ENCODE measurements at places on chromosomes 12 and 14.

GRCh38 chr12:121860257-121860656, 1.6 kb upstream of the HPD start:
- DNase-seq = no peak

DNA sequence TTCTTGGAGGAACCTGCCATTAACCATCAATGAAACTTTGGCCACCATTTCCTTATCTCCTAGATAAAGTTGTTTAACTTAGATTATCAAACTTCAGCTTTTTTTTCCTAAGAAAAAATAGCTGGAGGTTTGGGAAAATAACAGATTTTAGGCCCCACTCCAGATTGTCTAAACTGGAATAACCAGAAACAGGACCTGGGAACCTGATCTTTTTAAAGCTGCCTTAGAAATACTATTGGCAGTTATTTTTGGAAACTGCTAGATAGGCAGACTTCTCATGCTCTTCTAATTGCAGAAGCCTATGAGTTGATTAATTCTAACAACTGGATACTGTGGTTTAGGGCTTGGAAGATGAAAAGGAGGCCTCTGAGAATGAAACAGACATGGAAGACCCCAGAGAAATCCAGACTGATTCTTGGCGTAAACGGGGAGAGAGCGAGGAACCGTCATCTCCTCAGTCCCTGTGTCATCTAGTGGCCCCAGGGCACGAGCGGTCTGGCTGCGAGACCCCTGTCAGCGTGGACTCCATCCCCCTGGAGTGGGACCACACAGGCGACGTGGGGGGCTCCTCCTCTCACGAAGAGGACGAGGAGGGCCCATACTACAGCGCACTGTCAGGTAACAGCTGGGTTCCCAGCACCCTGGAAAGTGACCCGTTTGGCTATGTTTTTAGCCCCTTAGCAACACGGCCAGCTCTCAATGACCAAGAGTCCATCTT, 80.2 kb downstream of the ESR2 start:
- DNase-seq = no peak

DNA sequence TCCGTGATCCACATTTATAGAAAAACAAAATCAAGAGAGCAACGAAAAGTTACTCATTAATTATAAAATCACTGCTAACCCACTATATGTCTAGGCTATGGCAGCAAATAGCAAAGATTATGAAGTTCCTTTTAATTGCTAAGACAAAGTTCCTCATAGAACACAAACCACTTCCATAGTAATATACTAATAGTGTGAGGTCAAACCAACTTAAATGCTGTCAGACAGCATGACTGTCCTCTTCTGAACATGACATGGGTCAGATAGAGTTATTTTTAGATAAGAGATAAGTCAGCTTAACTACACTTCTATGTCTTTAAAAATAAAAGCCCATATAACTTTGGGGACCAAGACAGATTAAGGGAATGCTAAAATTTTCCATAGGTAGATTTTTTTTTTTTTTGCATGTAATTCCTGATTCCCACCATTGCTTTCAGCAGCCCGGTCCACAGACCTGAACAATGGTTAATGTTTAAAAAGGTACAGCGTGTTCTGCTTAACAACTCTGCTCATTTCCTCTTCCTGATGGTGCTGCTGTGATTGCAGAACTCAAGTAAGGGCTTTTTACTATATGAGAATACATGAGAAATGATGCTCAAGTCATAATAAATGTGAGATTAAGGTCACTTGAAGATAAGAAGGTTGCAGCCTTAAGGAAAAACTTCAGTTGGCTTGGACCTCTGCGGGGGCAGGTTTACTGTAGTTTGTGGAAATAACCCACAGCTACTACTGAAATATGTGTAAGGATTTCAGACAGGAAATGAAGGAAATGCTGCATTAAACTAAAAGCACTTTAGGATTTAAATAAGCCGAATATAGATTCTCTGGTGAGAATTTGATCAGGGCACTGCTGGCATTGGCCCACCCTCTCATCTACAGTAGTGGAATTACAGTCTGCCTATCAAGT, 37.7 kb upstream of the DUSP6 start:
- DNase-seq = no peak

- DNase-seq = no peak
Observed at GRCh38 chr12:2494486-2495192, 300.1 kb upstream of the FKBP4 start.

DNA sequence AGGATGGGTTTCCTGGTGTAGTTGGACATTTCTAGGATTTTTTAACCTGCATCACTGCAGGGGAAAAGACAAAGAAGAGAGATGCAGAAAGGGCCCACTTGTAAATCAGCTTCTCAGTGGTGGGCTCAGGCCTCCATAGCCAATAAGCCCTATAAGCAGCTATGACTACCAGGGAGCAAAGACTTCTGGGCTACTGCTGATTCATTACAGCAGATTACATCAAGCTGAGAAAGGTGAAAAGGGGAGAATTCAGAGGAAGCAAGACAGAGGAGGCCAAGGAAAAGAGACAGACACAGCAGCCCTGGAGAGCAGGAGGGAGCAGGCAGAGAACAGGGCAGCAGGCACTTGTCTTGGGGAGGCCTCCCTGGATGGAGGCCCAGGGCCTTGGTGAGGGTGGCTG, 95.2 kb downstream of the KCNA5 start:
- DNase-seq = no peak

DNA sequence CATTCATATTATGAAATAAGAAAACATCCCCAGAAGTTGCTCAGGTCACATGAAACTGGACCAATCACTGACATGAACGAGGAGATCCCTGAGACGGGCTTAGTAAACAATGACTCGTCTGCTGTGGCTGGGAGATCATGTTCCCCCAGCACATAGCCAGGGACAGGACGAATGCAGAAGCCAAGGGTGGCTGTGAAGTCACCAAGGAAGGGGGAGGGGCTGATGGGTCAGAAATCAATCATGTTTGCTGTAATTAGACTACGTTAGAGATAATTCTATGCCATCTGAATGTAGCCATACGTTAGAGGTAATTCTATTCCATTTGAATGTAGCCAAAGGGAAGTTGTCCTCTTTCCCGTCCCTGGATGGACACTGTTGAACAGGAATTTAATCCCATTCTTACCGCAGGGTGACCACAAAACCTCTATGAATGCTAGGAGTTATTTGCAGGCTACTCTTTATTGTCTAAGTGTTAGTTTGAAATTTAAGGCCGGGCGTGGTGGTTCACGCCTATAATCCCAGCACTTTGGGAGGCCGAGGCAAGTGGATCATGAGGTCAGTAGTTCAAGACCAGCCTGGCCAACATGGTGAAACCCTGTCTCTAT, 332.9 kb downstream of the TMEM132D start:
- DNase-seq = no peak

GRCh38 chr12:9619411-9620179, 11.9 kb upstream of the KLRB1 start:
- peak; percentile 12 for DNase-seq

DNA sequence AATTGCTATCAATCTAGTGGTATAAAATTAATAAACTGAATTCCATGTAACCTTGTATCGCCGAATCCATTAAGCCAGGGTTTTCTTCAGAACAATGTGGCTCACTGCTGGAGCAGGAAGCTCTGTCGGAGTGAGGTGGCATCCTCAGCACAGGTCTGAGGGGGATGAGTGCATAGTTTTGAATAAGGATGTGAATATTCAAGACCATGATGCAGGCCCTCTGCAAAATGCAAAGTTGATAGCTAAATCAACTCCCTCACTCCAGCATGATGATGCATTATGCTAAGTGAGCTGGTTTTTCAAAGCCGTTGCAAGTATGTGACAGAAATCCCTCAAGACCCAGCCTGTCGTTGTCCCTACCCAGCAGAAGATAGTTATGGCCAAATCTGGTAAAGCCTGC, 53.0 kb downstream of the TRIM9 start:
- DNase-seq = no peak

- no peak for DNase-seq
Observed at GRCh38 chr14:22393796-22394195, 195.2 kb downstream of the DAD1 start.

DNA sequence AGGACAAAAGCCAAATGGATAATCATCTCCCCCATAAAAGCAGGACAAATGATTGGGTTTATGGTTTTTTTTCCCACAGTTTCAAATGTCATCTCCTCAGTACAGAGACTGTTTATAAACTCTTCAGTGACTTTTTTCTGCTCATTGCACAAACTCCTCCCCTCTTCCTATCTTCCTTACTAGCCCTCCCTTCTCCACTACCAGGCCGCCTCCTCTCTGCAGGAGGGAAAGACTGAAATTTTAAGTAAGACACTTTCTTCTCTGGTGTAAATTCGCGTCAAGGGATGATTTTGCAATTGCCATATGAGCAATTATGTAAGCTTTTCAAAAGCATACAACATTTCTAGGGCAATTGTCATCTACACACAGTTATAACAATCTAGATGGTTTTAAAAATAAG, 37.0 kb downstream of the BTG1 start:
- peak; percentile 92 for DNase-seq

GRCh38 chr12:117039891-117040309, 59.3 kb downstream of the TESC start:
- DNase-seq = no peak

DNA sequence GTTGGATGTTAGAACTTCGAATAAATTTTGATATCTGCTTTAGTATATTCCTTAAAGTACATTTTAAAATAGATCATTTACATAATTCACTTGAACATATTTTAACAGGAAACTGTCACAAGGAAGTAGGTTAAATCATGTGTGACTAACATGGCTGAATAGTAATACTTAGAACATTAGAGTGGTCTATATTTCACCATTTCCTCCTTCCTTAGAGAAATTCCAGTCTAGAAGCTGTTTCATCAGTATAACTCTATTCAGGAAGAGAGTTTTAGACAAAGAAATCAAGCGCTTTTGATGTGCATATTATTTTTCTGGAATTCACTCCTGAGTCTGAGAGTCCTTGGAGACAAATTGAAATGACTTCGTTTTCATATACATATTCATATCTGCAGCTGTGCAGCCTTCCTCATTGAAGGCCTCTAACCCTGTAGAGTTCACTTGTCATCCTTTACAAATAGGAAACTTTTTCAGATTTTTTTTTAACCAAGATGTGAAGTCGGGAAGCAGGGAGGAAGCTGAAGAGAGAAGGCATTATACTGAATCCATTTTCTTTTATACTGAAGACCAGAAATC, 28.4 kb downstream of the IRAK3 start:
- DNase-seq = peak; percentile 54

- no peak for DNase-seq
Observed at GRCh38 chr12:5864972-5865371, 80.1 kb downstream of the ANO2 start.

- peak; percentile 32 for DNase-seq
Observed at GRCh38 chr14:23562822-23563472, 4.6 kb downstream of the AP1G2 start.

- DNase-seq = no peak
Observed at GRCh38 chr12:69417741-69418167, 52.4 kb upstream of the FRS2 start.

GRCh38 chr14:46902837-46903236, 251.3 kb upstream of the RPL10L start:
- no peak for DNase-seq

DNA sequence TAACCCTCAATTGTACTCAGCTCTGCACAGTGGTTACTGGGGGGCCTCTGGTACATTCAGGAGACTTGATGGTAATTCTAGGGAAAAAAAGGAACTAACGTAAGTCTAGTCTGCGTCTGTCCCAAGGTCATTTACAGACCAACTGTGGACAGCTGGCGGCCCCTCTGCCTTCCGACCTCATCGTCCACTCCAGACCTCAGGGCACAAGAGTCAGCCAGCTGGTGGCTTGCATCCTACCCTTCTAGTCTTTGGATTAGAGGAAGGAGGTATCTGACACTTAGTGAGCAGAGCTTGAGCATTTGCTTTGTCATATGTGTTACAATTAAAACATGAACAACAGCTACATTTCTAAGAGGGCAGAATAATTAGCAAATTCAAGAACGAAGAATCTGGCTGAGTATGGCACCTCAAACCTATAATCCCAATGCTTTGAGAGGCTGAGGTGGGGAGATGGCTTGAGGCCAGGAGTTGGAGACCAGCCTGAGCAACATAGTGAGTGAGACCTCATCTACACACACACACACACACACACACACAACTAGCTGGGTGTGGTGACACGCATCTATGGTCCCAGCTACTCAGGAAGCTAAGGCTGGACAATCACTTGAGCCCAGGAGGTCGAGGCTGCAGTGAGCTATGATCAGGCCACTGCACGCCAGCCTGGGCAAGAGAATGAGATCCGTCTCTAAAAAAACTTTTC, 36.5 kb downstream of the SSH1 start:
- no peak for DNase-seq

- DNase-seq = no peak
Observed at GRCh38 chr14:44662250-44662891, 155.3 kb upstream of the FSCB start.

- DNase-seq = peak; percentile 18
Observed at GRCh38 chr12:52184813-52185212, 7.0 kb downstream of the KRT80 start.

GRCh38 chr12:120690083-120690450, 3.1 kb downstream of the MLEC start:
- no peak for DNase-seq

- no peak for DNase-seq
Observed at GRCh38 chr14:24879661-24880386, 170.1 kb downstream of the STXBP6 start.

DNA sequence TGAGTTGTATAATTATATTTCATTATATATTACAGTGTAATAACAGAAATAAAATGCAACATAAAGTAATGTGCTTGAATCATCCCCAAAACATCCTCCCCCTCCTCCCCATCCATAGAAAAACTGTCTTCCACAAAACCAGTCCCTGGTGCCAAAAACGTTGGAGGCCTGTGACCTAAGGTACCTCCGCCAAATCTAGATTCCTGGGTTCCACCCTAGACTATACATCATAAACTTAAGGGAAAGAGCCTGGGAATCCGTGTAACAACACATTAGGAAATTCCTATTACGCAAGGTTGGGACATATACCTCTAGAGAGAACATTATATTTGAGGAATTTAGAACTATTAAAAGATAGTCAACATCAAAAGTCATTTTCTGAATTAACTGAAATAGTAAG, 38.0 kb downstream of the SPPL3 start:
- no peak for DNase-seq

- no peak for DNase-seq
Observed at GRCh38 chr12:80364056-80364455, 80.0 kb upstream of the PTPRQ start.

- no peak for DNase-seq
Observed at GRCh38 chr12:115444346-115444745, 760.4 kb upstream of the TBX3 start.

DNA sequence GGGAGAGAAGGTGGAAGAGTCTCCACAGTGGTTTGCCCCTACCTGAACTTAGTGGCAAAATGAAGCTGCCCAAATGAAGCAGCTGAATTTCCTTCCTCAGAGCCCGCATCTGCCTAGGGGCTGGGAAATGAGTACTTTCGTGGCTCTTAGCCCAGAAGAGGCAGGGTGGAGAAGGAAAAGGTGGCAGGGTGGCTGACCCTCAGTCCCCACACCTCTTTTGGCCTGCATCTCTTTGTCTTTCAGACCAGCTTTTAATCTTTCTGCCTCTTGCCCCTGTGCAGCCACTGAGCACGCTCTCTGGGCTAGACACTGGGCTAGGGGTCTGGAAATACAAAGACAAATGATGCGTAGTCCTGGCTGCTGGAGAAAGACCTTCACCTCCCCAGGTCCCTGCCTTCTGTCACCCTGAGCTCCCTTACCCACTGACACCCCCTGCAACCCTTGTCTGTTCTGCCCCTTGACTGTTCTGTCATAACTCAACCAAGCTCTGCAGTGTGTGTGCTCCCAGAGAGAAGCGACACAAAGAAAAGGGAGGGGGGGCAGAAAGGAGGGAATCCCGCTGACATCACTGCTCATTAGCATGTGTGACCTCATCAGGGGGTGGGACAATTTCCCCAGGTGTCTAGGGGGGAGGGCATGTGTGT, 371 bp upstream of the REM2 start:
- DNase-seq = no peak

- DNase-seq = peak; percentile 3
Observed at GRCh38 chr14:66483322-66483721, 2.8 kb upstream of the CCDC196 start.
